ENCODE measurements at places on chromosomes 1 and 21.

DNA sequence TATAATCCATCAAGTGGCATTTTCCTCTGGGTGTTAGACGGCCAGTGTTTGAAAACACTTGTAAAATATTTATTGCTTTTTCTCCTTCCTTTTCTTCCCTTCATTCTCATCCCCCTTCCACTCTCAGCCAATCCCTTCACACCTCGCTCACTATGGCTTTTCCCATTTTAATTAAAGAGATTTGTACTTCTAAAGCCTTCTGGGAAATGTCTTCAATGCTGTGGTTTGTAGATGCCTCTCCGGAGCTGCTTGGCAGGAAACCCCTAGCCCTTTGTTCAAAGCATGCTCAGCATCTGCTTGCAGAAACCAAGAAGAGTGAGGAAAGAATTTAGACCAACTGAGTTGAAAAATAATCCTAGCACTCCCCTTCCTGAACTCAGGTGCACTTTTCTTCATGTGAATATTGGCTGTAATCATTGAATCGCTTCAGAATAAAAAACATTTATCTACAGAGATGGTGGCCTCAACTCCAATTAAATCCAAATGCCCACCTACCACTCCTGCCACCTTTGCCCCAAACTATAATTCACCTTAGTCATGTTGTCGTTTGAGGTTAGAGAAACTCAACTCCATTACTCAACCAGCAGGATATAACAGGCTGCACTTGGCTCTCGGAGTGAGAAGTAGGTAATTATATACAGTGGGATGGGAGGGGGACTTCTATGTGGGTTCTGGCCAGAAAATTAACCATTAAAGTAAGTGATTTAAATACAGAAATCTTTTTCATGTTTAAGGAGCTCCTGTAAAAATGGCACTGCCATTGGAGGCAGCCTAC is 659.4 kb upstream of the CAMK1G start:
- no peak for DNase-seq

DNA sequence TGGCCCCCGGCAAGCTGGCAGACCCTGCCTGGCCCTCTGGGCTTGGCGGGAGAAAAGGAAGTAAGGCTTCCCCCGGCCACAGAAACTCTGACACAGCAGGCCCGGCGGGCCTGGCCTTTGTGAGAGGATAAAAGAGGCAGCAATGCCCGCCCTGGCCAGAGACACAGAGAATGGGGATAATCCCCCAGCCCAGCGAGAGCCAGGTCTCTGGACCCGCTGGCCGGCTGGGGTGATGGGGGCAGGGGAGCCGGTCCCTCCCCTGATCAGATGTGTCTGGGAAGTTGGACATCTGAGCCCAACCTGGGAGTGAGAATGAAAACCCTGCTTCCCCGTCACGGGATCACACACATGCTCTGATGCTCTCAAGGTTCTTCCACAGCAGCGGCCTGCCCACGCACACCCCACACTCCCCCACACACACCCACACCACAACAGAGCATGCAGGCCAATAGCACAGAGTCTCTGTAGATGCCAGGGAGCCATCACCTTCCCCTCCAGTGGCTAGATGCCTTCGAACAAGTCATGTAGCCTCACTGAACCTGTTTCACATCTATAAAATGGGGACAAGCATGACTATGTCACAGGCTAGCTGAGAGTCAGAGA is 4.2 kb downstream of the RSPO1 start:
- DNase-seq, result no peak

- no peak for DNase-seq
Measured at GRCh38 chr21:44702111-44702972, 5.4 kb downstream of the KRTAP10-12 start.

DNA sequence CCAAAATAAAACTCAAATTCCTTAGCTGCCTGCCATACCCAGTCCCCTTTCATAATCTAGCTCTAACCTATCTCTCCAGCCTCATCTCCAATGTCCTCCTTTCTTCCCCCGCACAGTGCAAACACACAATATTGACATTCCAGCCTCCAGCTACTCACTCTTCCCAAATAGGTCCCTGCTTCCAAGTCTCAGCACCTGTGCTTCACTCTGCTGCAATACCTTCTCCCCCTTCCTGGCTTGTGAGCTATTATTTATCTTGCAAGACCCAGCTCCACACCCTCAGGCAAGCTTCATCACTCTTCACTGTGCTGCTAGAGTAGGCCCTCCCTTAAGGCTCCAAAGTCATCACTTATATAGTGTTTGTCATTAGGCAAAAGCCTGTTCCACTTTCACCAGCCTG is 9.7 kb downstream of the PLPP3 start:
- DNase-seq, result no peak

GRCh38 chr1:109793089-109793485 is 29.4 kb upstream of the EPS8L3 start:
- DNase-seq, result no peak

GRCh38 chr1:87718241-87718950 is 389.7 kb downstream of the LMO4 start:
- peak; percentile 45 for DNase-seq

DNA sequence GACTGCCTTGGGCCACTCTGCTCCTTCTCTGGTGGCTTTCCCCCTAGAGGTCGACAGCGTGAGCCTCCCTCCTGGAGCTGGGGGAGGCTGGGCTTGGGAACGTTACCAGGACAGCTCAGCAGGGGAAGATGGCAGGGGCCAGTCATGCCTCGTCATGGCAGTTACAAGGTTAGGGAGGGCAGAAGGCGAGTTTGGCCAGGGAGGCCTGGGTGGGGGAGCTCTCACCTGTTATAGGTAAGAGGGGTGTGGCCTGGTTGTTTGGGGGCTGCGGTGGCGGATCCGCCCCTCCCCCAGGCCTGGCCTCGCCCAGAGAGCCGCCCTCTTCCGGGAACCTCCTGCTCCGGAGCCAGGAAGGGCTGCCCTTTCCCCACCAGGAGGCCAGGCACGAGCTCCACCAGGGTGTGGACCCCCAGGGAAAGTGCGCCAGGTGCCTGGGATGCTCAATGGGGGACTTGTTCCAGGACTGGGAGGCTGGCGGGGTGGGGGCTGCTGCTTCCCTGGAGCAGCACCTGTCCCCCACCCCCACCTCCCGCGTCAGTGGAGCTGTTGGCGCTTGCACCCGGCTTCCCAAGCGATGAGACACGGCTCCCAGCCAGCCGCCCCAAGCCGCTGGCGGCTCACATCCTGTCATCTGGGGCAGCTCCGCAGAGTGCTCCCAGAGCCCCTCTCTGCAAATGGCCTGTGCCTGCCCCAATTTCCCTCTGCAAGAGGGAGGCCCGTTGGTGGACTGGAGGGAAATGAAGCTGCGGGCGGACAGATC is 23.6 kb upstream of the PKP1 start:
- no peak for DNase-seq

DNA sequence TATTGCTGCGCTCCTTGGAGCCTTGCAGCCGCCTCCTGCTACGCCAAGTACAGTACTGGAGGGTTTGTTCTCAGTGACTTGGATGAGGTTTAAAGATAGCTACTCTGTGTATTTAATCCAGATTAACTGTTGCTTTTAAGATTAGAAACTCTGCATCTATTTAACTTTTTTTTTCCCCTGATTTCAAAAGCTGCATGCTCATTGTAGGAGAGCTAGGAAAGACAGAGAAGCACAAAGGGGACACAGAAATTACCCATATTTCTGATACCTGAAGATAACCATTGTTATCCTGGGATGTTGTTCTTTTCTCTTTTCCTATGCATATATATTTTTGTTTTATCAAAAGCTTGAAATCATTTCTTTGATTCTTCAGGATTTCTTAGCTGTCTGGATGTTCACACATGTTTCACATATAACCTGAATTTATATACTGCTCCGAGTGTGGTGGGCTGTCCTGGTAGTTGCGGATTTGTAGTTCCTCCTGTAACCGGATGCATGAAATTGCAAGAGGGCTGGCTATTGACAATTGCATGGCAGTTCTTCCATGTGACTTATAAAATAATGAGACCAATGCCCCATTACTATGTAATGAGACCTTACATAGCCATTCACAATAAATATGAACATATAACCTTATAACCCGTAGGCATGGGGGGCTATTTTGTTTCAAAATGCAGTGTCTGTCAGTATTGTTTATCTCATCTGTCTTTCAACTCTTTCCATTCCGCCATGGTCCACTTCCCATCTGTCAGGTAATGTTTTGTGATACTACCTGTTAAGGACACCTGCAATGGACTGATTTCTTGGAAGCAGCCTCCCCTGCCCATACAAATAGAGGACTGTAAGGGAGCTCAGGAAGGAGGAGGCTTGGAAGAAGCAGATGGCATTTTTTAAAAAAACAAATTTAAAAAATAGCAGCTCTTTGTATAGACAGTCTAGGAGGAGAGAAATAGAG is 1.4 kb downstream of the RAVER2 start:
- DNase-seq, result no peak

DNA sequence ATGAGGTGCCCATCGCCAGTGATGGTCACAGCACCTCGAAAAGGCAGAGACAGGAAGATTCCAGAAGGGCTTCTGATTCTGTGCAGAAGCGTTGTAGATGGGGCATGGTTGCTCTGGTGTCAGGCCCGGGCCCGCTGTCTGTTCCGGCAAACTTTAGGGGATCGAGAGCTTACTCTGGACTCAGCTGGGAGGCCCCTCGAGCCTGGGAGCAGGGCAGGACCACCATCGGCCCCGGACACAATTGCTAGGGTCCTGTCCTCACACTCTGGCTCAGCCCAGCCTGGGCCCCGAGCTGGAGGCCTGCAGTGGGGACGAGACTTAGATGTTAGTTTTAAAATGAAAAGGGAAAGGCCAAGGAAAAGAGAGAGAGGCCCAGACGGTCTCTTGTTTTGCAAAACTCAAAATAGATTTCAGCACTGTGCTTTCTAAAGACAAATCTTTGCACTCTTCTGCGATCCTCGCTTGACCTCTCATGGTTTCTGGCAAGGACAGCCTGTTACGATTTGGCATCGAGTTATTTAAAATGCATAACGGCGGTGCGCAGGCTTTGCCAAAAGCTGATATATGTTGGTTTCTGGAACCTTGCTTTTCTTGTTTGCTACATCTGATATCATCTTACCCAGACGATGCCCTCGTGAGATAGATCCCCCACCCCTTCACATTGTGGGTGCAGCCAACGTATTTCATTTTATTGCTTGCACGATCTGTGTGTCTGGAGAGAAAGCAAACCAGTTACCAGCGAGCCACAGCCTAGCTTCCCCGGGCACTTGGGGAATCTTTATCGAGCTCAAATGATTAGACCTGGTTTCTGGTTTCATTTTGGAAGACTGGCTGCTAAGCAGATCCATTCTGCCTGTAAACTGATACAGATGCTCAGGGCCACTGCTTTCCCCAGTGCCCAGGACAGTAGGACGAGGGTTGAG is 58.0 kb downstream of the PRDM16 start:
- DNase-seq, result no peak

GRCh38 chr1:182556279-182556678 is 32.8 kb downstream of the RNASEL start:
- DNase-seq, result no peak

All from retinal pigment epithelial cell (primary cell).